Stromal cell of bone marrow (primary cell): ENCODE measurements at places on chromosomes 11 and 22.
A peak's percentile ranks its signal among the peaks of the same experiment; 100 is the strongest.

- no peak for DNase-seq
These were observed 6.0 kb upstream of the LIF start for GRCh38 chr22:30252411-30253204.

- DNase-seq: no peak
These were observed 1.9 kb upstream of the HEPN1 start for GRCh38 chr11:124917115-124917637.

DNA sequence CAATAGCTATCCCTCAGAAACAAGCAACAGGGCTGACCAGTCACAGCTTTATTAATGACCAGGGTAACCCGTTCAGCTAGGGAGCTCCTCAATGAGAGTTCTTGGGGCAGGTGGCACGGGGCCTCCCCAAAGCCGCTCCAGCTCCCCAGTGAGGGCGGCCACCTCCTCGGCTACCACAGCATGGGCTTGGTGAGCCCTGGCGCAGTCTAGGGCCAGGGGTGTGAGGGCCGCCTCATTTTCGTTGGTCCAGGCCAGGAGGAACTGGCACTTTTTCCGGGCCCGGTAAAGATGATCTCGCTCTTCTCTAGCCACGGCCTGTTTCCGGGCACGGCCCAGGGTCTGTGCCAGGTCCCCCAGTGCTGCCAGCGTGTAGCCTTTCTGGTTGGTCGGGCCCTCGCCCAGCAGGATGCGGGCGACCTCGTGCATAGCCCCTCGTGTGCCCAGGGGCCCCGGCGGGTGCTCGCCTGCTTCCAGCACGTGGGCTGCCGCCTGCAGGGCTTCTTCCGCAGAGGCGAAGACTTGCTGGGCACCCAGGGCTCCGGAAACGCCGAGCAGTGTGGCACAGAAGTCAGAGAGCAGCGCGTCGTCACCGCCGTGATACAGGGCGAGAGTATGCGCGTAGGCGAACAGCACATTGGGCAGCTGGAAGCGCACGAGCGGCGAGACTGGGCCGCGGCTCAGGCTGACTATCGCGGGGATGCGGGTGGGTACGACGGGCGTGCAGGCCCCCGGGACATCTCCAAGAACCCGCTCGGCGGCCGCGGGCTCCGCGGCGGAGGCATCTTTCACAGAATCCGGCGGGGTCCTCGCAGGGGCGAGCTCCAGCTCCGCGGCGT, 913 bp downstream of the ZNHIT2 start:
- no peak for DNase-seq

DNA sequence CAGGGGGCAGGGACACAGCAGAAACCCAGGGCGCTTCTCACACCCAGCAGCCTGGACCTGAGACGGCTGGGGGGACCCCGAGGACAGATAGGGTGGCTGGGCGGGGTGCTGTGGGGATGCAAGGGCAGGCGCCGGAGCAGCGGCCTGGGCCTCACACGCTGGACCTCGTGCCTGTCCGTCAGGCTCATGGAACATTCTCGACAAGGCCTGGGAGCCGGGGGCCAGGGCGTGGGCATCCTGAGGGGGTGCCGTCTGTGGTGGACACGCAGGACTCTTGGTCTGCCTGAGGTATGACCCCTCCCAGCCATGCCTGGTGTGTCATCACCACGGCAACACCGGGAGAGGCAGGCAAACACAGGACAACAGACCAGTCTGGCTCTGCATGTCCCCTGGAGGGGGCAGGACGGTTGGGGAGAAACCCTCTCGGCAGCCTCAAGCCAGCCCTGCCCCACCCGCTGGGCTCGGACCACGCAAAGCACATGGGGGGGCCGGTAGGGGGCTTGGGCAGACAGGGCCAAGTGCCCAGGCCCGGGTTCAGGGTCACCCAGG, 21.4 kb downstream of the MRPL23 start:
- DNase-seq: no peak

- no peak for DNase-seq
These were observed 30.0 kb upstream of the PTPRJ start for GRCh38 chr11:47950396-47950795.

GRCh38 chr22:19845054-19845722, 9.5 kb downstream of the GNB1L start:
- DNase-seq: no peak

- no peak for DNase-seq
These were observed 532.3 kb downstream of the SOX6 start for GRCh38 chr11:15824060-15824459.

DNA sequence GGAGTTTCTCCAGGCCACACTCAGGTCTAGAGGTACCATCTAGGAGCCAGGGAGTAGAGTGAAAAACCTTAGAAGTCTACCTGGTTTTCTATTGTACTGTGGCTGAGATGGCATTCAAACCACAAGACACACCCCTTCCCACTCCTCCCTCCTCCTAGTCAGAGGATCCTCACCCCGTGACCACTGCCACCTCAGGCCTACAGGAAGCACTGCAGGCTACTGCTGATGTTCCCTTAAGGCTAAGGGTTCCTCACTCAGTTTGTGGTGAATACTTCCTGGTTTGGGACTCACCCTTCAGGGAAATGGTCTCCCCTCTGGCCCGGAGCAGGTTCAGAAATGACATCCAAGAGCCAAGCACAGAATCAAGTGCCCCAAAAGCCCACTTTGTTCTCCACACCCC, 1293.9 kb downstream of the JRKL start:
- no peak for DNase-seq

DNA sequence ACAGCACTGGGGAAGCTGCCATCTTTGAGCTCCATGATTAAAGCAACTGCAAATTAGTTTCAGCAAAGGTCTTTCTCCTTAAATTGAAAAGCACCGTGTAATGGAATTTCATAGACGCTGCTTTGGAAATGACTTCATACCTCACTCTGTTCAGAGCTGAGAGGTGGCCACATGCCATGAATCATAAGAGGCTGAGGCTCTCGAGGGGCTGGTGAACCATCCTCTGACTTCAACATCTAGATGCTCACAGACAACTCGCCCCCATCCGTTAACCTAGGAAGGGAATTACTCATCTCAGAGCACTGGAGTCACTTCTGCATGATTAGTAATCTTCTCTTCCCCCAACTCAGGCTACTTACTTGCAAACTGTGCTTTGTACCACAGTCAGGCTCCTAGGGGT, 122.3 kb downstream of the RCN1 start:
- DNase-seq: peak; percentile 93

GRCh38 chr11:73072935-73073481, 69.1 kb downstream of the FCHSD2 start:
- DNase-seq: no peak

DNA sequence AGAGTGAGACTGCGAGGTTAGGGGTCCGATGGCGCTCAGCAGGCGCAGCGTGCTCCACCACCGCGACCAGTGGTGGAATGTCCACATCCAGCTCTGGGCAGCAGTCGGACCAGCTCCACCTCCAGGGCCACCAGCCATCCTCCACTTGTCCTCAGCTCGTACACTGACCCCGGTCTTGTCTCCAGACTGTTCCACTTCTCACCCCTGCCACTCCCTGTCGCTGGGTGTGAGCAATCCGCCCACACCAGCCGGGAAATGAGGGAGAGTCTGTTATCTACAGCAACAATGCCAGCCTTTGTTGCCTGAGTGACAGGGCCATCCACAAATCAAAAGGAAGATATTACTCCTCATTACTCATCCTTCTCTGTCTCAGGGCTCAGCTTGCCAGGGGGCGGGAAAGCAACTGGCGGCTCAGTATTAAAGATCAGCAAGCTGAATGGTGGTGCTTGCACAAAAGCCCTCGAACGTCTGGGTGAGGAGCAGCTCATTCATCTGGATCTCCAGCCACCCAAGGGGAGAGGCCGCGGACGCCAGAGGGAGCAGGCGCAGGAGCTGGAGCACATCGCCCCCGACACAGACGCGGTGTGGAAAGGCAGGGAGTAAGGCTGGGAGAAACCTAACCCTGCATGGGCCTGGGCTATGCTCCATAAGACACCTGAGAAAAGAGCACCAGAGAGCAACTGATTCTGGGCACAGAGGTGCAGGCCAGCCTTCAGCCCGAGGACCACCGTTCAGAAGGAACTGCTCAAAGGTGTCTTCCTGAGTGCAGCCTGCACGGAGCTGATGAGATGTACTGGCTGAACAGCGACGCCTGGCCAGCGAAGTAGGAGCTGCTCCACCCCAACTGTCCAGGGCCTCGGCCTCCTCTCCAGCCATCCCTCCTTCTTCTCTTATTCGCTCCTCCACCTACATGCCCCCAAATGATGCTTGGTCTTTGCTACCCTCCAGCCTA, 21.9 kb downstream of the IGSF9B start:
- DNase-seq: no peak
